ENCODE measurements at places on chromosomes 2 and 18.

GRCh38 chr2:42849311-42849710 is 56.9 kb upstream of the HAAO start:
- DNase-seq = no peak

- DNase-seq = no peak
These were observed 111.0 kb upstream of the MGAT5 start for GRCh38 chr2:134142903-134143302.

DNA sequence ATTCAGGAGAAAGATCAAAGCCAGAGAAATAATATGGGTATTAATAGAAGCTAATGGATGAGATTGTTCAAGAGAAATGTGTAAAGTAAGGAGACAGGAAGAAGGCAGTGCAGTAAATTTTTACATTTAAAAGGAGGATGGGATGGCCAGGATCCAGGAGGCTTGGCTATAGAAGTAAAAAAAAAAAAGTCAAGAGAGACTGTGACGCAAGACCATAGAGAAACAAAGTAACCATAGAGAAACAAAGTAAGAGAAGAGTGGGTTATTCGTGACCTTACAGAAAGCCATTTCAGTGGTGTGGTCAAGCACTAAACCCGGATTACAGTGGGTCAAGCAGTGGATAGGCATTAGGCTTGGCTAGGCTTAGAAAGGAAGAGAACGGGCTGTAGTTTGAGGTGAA is 10.5 kb upstream of the FAM171B start:
- no peak for DNase-seq

DNA sequence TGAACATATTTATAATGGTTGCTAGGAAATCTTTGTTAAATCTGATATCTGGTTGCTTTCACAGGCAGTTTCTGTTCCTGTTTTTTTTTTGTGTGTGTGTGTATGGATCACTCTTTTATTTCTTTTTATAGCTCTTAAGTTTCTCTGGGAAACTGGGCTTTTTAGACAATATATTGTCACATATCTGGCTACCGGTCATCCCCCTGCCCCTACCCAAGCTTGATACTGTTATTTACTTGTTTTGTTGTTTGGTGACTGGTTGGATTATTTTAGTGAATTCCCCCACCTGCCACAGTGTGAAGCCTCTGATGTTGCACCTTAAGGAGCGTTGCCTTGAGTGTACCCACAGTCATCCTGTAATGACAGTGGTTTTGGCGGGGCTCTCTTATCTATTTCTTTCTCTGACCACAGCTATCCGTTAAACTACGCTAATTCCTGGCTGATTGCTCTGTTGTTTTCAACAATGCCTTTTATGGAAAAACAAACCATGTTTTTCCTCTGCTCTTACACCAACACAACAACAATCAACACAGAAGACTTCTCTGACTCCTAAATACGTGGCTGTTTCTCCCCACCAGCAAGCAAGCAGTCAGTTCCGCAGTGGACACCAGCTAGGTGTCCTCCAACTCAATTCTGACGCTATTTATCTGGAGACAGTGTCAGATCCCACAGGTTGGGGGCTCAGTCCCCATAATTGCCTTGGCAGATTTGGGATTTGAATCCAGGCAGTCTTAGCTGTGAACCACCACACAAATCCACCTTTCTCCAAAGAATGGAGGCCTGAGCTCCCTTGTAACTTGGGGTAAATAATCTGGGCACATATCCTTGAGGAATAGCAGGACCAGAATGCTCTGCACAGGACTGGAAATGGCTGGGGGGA is 10.9 kb downstream of the GNLY start:
- DNase-seq = no peak

DNA sequence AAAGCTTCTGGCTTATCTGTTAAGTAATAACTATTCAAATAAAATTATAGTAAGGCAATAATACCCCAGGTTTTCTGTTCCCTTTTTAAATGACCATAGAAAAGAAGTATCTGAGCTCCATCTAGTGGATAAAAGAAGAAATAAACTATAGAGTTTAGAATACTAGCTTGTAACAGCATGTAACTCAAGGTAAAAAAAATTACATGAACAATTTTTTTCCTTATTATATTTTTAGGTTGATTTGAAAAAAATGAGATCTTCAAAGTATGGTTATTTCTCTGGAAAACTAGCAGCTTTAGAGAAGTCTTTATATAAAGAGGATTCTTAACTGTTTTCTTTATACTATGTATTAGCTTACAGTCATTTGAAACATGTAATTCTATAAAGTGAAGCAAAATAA is 58.1 kb downstream of the NCKAP1 start:
- no peak for DNase-seq

DNA sequence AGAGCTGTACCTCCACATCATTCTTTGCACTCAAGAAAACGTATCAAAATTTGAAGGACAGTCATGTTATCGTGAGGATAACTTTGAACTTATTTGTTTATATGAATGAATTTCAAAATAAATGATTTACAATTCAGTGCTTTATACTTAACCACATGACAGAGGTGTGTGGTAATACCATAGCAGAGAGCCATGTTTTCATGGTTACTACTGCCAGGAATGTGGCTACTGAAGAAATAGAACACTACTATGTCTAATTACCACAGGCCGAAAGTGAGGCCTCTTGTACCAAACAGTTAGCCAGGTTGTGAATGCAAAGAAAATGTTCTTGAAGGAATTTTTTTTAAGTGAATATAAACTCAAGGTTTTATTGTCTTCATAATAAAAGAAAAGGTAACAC is 49.2 kb downstream of the AAK1 start:
- no peak for DNase-seq

GRCh38 chr2:64457524-64457923 is 3.6 kb downstream of the LGALSL start:
- no peak for DNase-seq

- no peak for DNase-seq
These were observed 232 bp downstream of the SNED1 start for GRCh38 chr2:240998706-240998994.

DNA sequence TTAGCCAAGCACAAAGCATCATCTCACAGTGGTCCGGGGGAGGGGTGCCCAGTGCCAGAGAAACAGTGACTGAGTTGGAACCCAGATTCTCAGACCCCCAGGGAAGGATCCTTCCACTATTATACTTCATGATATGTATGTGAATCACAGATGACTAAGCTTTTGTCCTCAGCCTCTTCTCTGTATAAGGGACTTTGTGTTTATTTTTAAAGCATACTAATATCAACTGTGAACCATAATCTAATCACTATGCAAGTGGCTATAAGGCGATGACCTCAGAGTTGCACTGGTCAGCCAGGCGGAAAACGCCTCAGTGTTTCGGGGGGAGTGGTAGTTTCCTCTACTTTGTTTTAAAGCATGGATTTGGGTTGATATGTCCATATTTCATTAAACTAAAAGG is 160.4 kb upstream of the TMEM200C start:
- no peak for DNase-seq

DNA sequence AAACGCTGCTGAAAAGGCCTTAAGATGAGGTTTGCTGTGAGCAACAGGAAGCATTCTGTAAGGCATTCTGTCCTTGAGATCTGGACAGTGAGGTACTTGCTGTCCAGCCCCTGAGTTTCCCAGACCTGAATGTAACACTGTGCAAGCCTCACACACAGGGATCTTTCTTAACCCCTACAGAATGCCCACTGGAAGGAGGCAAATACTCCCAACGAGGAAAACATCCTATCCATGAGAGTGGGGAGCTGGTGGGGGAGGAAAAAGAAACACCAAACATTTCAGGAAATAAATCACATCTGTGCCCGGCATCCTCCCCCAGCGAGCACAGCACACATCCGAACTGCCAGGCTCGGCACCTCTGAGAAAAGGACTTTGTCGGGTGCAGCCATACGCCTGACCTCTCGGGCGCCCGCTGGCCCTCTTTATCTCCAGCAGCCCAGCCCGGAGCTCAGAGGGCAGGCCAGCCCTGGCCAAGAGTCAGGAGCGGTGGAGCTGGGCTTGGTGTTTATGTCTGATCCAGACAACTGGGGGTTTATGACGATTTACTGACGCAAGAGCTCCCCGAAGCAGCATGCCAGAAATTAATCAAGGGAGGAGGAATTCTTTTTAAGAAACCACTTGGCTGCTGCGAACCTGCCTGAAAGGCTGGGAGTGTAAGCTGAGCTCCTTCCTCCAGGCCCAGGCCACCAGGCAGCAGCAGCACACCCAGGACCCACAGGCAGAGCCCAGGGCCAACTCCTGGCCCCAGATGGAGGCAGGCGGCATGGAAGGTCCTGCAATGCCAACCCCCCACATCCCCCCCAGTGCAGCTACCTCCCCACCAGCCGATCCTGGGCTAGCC is 72.2 kb downstream of the HDAC4 start:
- no peak for DNase-seq

GRCh38 chr2:192151853-192152252 is 42.9 kb downstream of the TMEFF2 start:
- DNase-seq = no peak

GRCh38 chr2:195029804-195030654 is 627.0 kb upstream of the SLC39A10 start:
- no peak for DNase-seq

DNA sequence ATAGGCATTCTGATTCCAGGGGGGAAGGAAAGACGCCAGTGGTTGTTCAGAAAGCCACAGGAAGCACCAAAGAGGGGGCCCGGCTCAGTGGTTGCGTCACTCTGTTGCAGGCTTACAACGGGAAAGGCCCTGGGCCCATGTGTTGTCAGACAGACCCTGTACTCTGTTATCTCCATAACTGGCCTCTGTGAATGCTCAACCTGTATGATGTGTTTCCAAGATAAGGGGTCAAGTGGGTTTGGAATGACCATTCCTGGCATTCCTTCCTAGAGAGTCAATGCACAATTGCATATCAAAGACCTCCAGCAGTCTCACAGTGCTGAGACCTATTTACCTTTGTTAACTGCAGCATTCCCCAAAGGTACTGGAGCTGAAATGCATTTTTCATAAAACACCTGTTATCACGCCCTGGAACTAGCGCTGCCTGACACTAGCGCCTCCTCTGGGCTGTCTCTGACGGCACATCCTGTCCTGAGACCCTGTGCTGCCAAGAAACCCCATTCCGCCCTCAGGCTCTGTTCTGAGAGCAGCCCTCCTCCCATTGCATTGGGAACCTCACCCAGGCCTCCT is 13.2 kb upstream of the LRRFIP1 start:
- DNase-seq = no peak

GRCh38 chr2:239880396-239880795 is 144.7 kb downstream of the NDUFA10 start:
- DNase-seq = no peak

GRCh38 chr18:45467293-45467692 is 148.0 kb upstream of the SLC14A2 start:
- DNase-seq = no peak

- no peak for DNase-seq
These were observed 427.7 kb upstream of the LYPD1 start for GRCh38 chr2:133097666-133098065.

DNA sequence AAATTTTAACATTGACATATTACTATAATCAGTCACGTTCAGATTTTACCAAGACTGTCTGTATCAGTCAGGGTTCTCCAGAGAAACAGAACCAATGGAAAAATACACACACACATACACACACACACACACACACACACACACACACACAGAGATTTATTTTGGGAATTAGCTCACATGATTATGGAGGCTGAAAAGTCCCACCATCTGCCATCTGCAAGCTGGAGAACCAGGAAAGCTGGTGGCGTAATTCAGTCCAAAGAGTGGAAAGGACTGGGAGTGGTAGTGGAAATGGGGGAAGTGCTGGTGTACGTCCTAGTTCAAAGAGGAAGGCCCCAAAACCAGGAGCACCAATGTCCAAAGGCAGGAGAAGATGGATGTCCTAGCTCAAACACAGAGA is 166.4 kb downstream of the AKAIN1 start:
- DNase-seq = no peak

GRCh38 chr18:76592096-76592495 is 97.1 kb upstream of the ZNF516 start:
- DNase-seq = no peak

- DNase-seq = no peak
These were observed 199.6 kb downstream of the AFF3 start for GRCh38 chr2:99942561-99943347.
